ENCODE measurements at places on chromosomes 7 and 10. TPM values are rescaled to one million over a fixed set of nuclear protein-coding genes. Genes with fewer than 3 reads are reported as not detected.

SLC26A4 gene
- total RNA-seq, result 0.60 TPM

OGDH gene
- 132 TPM for total RNA-seq

SPDYE8 gene
- not detected for total RNA-seq

OPN4 gene
- total RNA-seq, result not detected

OR6B1 gene
- total RNA-seq, result not detected

DRGX gene
- total RNA-seq, result not detected

All from posterior vena cava (tissue), 2 donors.